ENCODE measurements at places on chromosomes 7 and 10.
A peak's percentile ranks its signal among the peaks of the same experiment; 100 is the strongest.

DNA sequence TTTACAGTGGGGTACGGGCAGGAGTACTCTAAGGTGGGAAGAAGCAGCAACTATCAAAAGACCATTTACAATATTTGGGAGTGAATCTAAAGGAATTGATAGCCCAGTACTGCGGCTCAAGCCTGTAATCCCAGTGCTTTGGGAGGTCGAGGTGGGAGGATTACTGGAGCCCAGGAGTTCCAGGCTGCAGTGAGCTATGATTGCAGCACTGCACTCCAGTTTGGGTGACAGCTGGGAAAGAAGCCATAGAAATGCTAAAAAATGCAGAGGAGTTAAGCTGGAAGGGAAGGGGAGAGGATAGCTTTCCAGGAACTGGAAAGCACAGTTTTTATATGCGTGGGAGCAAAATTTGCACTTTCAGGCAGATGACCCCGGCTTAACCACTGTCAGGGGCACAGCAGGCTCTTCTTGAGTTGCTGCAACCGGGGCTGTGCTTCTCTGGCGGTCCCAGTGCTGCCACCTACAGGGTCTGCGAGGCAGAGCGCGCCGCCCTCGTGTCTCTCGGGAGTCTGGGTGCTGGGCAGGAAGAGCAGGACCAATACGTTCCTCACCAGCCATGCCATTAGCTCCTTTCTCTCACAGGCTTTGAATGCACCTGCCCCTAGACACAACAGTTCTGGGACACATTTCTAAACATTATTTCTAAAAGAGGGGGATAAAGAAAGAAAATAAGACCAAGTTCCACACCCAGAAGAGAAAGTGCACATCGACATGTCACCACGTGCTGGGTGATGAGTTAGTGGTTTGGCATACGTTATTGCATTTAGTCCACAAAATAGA is 10.1 kb upstream of the BMPER start:
- peak; percentile 56 for DNase-seq

- DNase-seq: no peak
Observed at GRCh38 chr7:151206914-151207313, 3.4 kb downstream of the H2BK1 start.

DNA sequence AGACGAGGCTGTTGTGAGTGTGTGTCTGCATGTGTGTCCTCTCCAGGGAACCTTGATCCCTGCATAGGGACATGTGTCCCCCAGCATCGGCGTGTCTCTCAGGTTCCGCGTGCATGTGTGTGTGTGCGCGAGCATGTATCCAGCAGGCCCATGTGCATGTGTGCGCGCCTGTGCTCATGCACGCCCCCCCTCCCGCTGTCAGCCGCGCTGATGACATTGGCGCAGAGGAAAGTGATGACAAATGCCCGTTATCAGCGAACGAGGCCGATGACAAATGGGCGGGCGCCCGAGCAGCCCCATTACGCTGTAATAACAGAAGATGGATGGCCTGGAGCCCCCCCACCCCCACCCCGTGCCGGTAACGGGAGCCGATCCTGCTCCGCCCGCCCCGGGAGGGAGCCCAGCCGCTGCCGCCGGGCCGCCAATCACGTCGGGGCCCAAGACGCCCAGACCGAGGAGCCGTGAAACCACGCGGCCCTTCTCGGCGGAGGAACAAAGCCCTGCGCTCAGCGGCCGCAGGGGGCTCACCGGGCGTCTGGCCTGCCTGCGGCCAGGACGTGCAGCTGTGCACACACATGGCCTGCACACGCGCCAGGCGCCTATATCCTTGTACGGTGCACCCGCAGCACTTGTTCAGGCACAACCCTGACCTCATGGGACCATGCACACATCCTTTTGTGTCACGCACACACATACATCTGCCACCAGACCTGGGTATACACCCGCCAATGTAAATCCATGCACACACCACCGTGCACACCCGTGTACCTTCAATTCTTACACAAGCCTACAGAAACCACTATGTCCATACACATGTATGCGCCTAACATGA is 21.5 kb downstream of the POLL start:
- DNase-seq: no peak

DNA sequence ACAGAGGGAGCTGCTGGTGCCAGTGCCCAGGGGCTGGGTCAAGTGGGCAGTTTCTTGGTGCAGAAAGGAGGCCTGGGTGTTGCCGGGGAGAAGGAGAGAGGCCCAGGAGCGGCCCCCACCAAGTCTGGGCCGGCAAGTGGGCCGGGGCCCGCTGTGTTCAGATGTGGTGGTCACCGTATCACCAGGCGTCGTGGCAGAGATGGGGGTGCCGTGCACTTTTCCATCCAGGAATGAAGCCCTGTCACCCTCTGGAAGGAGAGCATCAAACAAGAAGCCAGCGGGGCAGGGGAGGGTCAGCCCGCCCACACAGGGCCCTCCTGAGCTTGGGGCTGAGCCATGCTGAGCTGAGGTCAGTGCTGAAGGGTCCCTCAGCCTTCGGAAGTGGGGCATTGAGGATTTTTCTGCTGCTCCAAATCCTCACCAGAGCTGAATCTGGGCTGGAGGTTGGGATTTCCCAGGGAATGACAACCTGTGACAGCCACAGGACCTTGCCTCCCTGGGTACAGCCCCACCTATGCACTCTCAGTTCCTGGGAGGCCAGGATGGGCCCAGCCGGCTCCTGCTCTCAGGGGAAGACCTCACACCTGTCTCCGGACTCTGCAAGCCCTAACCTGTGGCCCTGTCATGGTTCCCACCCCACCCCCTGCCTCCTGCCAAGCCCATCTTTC is 27.9 kb upstream of the INPP5A start:
- DNase-seq: no peak

DNA sequence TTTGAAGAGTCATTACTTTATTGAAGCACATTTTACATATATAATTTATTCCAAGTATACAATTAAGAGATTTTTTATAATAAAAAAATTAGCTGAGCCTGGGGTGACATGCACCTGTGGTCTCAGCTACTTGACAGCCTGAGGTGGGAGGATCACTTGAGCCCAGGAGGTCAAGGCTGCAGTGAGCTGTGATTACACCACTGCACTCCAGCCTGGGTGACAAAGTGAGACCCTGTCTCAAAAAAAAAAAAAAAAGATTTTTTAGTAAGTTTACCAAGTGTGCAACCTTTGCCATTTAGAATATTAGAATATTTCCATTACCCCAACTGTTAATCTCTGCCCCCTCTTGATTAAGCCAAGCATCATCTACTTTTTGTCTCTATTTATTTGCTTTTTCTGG is 196.0 kb downstream of the CCSER2 start:
- no peak for DNase-seq
